ENCODE measurements at places on chromosomes 13 and 19.

- DNase-seq: no peak
Measured at GRCh38 chr19:35299523-35300338, 7.8 kb downstream of the MAG start.

DNA sequence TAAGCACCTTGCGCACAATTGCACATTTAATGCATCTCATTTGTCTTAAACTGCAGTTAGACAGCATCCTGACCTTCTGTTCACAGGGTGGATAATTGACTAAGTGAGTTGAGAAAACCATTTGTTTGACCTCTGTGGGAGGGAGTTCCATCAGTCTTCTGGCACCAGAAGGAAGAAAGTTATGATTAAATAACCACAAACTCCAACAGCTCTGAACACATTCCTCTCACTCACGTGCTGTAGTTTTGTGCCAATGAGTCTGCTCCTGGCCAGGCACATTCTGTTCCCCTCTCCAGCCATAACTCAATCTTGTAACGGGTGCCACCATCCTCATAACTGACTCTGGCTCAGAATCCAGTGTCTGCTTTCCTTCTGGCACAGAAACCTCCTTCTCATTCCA is 817.2 kb downstream of the SLITRK1 start:
- peak; percentile 62 for DNase-seq

DNA sequence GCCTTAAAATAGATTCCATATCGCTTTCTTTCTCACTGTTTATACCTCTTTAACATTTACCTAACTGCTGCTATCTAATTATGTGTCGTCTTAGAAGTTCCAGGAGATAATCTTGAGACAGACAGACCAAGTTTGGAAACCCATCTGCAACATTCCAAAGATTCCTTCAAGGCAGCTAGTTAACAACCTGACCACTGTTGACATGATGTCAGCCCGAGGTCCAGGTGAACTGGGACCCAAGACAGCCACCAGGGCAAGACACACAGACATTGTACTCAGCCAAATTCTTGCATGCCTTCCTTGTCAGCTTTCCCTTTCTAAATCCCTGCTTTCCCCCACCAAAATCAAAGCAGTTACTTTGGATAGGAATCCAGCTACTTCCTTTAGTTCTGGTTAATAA is 1476.5 kb upstream of the PRR20A start:
- no peak for DNase-seq

GRCh38 chr13:46631179-46631542 is 78.2 kb downstream of the LRCH1 start:
- DNase-seq: no peak

- DNase-seq: no peak
Measured at GRCh38 chr13:21164631-21165030, 11.7 kb downstream of the SKA3 start.

DNA sequence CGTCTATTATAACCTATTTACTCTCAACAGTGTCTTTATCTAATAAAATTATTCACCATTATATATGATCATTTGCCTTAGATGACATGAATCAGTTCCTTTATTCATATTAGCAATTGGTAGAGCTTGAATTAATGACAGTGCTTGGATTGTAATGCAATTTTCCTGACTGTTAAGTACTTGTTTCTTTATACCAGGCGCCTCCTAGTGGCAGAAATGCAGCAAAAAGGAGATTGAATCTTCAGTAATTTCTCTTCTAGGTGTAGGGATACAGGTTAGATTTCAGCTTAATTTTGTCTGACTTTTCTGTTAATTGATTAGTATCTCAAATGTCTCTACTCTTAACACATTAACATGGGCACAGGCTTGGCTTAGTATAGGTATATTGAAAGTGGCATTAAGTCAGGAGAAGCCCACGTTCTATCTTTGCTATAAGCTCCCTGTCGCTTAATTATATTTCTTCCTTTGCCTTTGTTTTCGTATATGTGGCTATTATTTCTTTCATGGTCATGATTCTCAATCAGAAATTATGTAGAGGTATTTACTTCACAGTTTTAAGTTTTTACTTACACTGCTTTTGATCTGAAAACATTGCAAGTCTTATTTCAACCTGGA is 9.1 kb upstream of the LHFPL6 start:
- peak; percentile 44 for DNase-seq

DNA sequence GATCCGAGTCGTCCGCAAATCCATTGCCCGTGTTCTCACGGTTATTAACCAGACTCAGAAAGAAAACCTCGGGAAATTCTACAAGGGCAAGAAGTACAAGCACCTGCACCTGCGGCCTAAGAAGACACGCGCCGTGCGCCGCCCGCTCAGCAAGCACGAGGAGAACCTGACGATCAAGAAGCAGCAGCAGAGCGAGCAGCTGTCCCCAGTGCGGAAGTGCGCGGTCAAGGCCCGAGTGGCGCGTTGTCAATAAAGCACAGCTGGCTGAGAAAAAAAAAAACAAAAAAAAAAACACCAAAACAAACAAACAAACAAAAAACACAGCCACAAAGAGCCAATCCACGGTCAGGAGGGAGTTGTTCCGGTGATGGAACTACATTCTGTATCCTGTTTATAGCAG is 4.7 kb upstream of the GNA15 start:
- DNase-seq: no peak

GRCh38 chr13:73303851-73304250 is 245.0 kb downstream of the KLF5 start:
- no peak for DNase-seq

- DNase-seq: no peak
Measured at GRCh38 chr19:1496714-1497577, 6.0 kb downstream of the REEP6 start.

DNA sequence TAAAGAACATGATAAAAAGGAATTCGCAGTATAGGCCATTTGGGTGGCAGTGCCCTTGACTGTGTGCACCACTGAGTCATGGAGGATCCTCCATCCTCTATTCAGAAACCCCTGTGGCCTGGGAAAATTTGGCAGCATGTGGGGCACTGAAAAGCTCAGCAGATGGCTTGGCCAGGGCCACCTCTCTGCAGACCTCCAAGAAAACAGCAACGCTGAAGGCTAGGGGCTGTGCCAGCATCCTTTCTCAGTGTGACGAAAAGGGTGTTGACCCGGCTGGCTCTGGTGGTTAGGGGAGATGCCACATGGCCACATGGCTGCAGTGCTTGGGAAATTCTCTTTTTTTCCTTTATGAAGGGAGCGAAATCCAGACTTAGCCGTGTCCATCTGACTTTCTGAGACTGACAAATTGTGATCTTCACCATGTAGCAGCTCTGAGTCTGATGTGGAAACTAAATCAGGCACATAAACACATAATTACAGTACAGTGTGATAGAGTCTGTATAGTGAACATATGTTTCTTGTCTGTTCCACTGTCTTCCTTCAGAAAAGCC is 178.0 kb downstream of the KCTD12 start:
- no peak for DNase-seq

DNA sequence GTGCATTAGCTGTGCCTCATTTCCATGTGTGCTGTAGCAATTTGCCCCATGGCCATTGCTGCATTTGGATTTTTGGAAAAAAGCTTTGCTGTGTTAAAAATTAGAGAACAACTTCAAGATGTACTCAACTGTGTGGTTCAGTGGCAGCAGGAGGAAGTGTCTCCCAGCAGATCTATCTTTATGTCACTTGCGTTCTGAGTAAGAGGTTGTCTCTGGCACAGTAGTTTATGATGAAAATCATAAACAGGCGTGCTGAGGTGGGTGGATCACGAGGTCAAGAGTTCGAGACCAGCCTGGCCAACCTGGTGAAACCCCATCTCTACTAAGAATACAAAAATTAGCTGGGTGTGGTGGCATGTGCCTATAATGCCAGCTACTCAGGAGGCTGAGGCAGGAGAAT is 29.0 kb upstream of the RNF17 start:
- DNase-seq: no peak

DNA sequence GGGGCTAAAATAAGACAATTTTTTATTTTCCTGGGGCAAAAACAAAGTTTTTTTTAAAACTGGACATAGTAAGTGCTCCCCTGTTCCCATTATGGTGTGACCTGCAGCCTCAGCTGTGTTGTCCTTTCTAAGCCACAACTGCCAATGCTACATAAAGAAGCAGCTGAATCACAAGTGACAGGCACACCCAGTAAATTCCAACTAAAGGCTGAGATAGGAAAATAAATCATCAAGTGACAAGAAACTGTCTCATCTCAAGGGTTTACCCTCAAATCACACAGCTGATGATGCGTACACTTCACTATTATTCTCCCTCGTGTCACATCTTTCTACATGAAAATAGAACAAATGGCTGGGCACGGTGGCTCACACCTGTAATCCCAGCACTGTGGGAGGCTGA is 28.7 kb downstream of the STK24 start:
- no peak for DNase-seq

DNA sequence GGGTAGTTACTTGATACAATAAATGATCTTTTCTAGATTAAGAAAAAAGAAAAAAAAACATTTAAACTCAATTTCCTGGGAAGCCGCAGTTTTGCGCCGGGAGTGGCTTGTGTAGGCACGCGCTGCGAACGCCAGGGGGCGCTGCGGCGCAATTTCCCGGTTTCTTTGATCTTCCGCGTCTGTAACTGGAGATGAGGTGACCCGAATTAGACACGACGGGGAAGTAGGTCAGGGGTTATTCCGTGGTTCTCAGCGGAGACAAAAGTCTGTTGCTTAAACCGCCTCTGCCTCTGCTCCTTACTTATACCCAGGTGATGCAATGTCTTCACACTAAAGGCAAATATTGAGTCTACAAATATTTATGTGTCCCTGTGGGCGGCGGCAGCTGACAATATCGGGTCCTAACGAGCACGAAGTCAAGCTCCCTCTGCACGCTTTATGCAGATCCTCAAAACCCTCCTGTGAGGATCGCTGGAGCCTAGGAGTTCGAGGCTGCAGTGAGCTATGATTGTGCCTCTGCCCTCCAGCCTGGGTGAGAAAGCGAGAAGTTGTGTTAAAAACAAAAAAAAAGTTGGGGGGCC is 15.2 kb downstream of the STXBP2 start:
- DNase-seq: peak; percentile 19

DNA sequence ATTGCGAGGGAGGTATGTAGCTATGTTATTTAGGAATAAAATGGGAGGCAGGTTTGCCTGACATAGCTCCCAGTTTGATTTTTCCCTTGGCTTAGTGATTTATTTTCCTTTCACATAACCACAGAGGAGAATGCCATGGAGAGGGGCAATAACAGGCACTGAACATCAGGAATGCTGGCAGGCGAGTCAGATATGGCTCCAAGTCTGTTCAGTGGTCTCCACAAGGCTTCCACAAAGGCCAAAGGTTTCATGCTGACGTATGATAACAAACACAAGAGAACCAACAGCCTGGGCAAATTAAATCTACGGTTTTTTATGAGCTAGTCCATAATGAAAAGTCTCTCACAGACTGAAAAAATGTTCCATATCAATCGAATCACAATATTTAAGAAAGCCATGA is 66.7 kb downstream of the SUCLA2 start:
- peak; percentile 30 for DNase-seq

GRCh38 chr13:37109051-37109678 is 3.7 kb upstream of the CSNK1A1L start:
- no peak for DNase-seq

DNA sequence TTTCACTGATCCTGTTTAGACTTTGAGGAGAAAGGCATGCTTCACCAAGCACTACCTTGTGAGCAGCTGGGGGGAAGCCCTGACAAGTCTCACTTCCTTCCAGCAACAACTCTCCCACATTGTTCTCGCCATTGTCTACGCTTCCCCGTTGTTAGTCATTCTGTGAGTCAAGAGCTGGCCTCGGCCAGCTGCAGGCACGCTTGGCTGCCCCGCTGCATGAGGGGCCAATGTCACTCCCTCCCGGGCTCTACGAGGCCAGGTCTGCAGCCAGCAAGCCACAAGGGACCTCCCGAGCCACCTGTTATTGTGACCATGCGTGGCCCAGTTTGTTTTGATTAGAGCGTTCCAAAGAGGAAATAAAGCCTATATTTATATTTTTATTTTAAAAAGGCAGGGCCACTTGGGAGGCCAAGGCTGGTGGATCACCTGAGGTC is 220.9 kb downstream of the FOXO1 start:
- DNase-seq: peak; percentile 17

DNA sequence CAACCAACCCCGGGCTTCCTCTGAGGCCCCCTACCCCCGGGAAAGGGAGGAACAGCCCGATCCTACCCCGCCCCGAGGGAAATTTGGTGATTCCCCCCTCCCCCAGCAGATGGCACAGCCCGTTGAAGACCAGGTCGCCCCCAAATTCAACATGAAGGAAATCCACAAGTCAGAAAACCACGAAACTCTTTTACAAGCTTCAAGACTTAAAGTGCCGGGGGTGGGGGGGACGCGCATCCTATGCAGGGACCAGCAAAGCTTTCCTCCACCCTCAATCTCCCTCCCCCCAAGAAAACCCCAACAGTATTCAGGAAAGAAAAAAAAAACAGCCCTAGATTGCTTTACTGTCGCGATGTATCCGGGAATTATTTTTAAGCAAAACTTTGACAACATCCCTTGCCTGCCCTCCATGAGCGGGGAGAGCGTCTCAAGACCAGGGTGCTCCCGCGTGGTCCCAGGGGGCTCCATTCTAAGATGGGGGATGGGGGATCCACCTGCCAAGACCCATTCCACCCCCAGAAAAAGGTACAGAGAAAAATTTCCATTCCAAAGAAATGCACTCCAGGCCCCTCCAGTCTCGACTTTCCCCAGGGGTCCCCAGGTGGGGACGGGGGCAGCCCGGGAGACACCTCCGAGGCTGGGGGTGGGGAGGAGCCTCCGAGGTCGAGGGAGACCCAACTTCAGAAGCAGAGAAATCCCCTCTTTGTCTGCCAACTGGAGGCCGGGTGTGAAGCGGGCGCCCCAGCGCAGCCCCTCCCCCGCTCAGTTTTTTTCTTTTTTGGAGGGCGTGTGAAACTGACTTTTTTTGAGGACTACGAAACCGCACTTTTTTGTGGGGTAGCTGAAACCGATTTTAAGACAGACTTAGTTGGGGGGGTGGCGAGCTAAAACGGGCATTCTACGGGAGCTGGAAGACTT is 1.5 kb downstream of the TCF3 start:
- DNase-seq: no peak

GRCh38 chr13:39462428-39462827 is 140.6 kb downstream of the LHFPL6 start:
- no peak for DNase-seq

- no peak for DNase-seq
Measured at GRCh38 chr13:76722782-76723181, 163.4 kb downstream of the KCTD12 start.

GRCh38 chr13:43305416-43305815 is 282.0 kb downstream of the DNAJC15 start:
- no peak for DNase-seq

- DNase-seq: no peak
Measured at GRCh38 chr19:16585094-16585801, 13.0 kb upstream of the SLC35E1 start.

GRCh38 chr13:96474181-96474557 is 384.3 kb downstream of the HS6ST3 start:
- no peak for DNase-seq

GRCh38 chr19:41328157-41328841 is 18.3 kb downstream of the CCDC97 start:
- no peak for DNase-seq

GRCh38 chr13:58680115-58680514 is 1048.6 kb downstream of the PCDH17 start:
- no peak for DNase-seq

- peak; percentile 77 for DNase-seq
Measured at GRCh38 chr19:48445256-48445605, 552 bp upstream of the GRWD1 start.

Data from retinal pigment epithelial cell (primary cell).